ENCODE measurements at places on chromosomes 16 and 17. TPM values are rescaled to one million over a fixed set of nuclear protein-coding genes. Genes with fewer than 3 reads are reported as not detected.
A peak's percentile ranks its signal among the peaks of the same experiment; 100 is the strongest.

The KCTD11 gene
- total RNA-seq: 4.7 TPM

The CSH1 gene
- not detected for total RNA-seq

The SOX9 gene
- 24.9 TPM for total RNA-seq

The LASP1 gene
- total RNA-seq: 207 TPM

The NPIPB6 gene
- total RNA-seq: 0.27 TPM

The LUC7L gene
- 73.3 TPM for total RNA-seq

The NLRC3 gene
- total RNA-seq: 0.11 TPM

The CD300H gene
- not detected for total RNA-seq

The PPL gene
- 0.13 TPM for total RNA-seq

The CCT6B gene
- total RNA-seq: 0.10 TPM

- DNase-seq: peak; percentile 33
These were observed at the start of gene SEC14L1 for GRCh38 chr17:77140878-77141767. Gene SEC14L1, plus strand, starts transcription at chr17:77140969. Its CDS starts 2,628 bp downstream, at chr17:77143597.

DNA sequence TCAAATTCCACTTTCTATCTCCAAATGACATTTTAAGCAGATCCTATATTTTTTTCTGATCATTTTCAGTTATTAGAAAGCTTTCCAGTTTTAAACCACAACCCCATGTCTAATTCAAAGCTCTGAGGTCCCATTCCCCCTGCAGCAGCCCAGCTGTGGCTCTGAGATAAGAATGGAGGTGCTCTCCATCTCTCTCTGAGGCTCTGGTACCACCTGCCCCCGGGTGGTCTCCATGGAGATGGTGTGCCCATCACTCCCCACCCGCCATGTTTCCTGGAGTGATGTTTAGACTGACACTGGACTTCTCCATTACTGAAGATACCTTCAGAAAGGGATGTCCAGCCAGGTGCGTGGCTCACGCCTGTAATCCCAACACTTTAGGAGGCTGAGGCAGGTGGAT is 68.1 kb upstream of the SEC14L1 start:
- no peak for DNase-seq

GRCh38 chr16:56211435-56211981 is 20.2 kb downstream of the GNAO1 start:
- no peak for DNase-seq

- DNase-seq: no peak
These were observed 96.6 kb downstream of the NXN start for GRCh38 chr17:882827-883585.

- DNase-seq: no peak
These were observed 31.4 kb downstream of the ACTG1 start for GRCh38 chr17:81481073-81481799.

- no peak for DNase-seq
These were observed 71.5 kb downstream of the VMP1 start for GRCh38 chr17:59778996-59779395.

DNA sequence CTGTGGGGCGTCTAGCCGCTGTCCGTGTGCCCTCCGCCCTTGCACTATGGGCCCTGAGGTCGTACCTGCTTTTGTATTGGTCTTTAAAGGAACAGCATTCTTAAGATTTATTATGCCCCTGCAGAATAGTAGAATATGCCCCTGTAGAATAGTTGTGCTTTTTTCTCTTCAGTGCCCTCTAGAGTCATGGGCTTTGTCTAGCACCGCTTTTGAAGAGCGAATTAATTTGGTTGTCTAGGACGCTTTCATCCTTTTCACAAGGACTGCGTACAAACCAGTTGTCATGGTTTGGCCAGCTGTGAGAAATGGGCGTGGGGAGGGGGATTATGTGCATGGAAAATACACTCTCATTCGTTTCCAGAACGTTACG is 621 bp downstream of the CEP95 start:
- peak; percentile 73 for DNase-seq

- no peak for DNase-seq
These were observed 533.7 kb downstream of the HAPSTR1 start for GRCh38 chr16:9625122-9625521.

- no peak for DNase-seq
These were observed 58.6 kb upstream of the NUDT7 start for GRCh38 chr16:77663711-77664110.

DNA sequence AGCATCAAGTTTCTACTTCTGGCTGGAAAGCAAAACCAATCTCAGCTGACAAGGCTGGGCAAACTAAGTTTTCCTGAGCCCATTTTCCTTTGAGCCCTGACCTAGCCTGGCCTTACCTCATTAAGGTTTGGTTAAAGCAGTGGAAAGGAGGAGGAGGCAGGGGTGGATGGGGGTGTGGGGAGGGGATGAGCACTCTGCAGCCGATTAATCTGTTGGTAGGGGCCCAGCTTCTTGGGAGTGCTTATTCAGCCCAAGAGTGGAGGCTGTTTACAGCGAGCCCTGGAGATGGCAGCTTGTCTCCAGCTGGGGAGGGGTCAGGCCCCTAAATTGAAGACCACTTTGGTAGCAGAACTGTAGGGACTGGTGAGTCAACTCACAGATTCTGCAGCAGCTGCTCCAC is 12.0 kb downstream of the SMCR8 start:
- no peak for DNase-seq
